ENCODE measurements at places on chromosomes 12 and 14.

DNA sequence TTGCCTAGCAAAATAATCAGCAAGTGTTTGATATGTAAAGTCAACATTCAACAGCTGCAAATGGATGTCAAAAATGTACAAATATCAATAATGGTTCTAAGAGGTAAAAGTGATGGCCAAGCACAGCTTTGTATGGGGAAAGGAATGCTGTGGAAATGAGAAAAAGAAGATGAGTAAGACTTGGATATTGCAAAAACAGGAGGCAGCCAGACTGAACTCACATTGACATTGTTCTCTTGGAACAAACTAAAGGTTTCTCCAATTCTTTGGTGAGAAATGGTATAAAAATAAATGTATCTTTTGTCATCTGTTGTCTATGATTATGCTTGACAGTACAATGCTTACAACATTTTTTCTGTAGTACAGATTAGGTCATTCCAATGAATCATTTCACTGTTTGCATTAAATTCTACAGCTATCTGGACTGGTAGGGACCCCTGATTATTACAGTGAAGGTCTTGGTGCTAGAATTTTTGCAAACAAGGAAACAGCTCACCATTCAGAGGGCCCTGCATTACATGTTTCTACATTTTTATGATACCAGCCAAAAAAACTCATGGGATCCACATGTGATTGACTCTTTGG lies 465.7 kb downstream of the NOVA1 start:
- DNase-seq, result peak; percentile 59

- no peak for DNase-seq
Observed at GRCh38 chr12:27844366-27845090, 64.5 kb upstream of the MANSC4 start.

- no peak for DNase-seq
Observed at GRCh38 chr14:33941718-33942117, 9.2 kb downstream of the EGLN3 start.

DNA sequence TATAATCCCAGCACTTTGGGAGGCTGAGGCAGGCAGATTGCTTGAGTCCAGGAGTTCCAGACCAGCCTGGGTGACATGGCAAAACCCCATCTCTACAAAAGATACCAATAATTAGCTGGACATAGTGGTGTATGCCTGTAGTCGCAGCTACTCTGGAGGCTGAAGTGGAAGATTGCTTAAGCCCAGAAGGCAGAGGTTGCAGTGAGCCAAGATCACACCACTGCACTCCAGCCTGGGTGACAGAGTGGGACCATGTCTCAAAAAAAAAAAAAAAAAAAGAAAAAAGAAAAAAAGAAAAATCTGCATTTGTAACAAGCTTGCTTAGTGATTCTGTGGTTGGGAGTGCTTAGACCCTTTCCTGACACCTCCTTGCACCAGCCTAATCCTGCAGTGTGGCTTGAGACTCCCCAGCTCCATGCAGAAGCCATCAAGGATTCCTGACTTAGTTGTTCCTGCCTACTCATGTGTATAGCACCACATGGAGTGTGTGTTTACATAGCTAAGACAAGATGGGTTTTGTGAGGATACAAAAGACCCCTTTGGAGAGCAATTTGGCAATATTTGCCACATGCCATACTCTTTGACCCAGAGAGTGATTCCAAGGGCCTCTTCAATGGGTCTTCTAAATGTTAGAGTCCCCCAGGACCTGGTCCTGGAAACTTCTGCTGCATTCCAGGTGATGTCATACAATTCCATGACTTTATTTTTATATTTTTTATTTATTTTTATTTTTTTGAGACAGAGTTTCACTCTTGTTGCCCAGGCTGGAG lies 5.1 kb upstream of the TMED10 start:
- no peak for DNase-seq

DNA sequence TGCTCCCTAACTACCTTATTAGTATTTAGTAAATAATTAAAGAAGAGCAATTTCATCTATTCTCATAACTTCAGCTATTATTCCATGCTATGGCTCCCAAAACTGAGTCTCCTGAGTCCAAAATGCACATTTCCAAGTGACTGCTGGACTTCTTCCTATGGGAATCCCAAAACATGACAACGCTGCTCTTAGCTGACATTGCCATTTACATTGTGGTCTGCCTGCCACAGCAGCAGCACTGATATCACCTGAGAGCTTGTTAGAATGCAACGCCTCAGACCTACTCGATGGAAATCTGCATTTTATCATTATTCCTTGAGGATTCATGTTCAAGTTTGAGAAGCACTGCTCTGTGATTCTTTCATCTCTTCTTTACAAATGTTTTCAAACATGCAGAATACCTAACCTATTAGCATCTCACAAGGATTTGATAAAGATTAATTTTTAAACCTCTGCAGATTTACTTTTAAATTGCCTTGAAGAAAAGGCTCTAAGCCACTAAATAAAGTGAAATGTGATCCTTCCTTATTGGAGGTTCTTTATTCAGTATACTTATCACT lies 77.7 kb downstream of the SEC23A start:
- DNase-seq, result no peak

DNA sequence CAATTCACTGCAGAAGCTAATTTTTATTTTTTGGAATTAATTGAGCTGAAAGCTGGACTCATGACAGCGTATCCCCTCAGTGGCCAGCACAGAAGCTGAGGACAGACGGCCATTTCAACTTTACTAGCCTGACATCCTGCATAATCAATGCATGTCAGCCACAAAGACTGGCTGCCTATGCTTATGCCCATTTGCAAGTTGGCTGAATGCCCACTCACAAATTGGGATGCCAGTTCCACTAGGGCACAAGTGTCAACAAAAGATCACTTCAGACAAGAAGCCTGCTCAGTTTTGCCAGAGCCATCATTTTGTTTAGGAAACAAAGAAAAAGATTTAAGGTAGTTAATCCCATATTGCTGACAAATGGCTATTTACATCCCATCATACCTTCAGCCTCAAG lies 417.6 kb downstream of the NOVA1 start:
- no peak for DNase-seq

DNA sequence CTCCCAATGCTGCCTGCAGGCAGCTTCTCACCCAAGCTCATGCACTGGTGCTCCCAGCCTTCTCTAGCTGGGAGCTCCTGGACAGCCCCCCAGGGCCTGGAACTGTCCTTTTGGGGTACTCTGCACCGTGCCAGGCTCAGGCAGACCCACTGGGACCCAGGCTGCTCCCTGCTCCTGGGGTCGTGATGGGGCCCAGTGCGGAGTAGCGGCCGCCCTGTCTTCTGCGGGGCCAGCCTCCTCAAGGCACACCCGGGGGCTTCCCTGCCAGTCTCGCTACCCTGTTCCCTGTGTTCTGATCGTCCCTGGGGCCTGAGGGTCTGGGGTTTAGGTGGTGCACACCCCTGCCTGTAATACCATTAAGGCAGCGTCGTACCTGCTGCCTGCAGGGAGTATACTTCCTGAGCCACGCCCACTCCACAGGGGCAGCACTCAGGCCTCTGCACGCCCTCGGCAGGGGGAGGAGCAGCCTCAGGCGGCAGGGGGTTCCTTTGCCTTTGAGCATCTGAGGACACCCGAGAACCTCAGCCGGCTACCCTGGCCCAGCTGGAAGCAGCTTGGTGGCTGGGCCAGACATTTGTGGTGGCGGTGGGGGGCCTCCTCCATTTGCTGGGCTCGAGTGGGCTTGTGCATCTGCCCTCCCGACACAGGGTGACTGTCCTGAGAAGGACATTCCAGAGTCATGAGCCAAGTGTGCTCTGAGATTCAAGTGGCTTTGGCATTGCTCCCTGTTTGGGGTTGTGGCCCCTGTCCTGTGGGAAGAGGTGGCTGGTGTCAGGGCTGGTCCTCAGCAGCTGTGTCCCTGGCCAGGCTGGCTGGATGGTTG lies 9.2 kb upstream of the CRIP2 start:
- DNase-seq, result no peak

Data from fibroblast of mammary gland (primary cell).